ENCODE measurements at places on chromosomes 5 and 9.
A peak's percentile ranks its signal among the peaks of the same experiment; 100 is the strongest.

- no peak for DNase-seq
These were observed 13.0 kb downstream of the GLRX start for GRCh38 chr5:95809414-95809960.

DNA sequence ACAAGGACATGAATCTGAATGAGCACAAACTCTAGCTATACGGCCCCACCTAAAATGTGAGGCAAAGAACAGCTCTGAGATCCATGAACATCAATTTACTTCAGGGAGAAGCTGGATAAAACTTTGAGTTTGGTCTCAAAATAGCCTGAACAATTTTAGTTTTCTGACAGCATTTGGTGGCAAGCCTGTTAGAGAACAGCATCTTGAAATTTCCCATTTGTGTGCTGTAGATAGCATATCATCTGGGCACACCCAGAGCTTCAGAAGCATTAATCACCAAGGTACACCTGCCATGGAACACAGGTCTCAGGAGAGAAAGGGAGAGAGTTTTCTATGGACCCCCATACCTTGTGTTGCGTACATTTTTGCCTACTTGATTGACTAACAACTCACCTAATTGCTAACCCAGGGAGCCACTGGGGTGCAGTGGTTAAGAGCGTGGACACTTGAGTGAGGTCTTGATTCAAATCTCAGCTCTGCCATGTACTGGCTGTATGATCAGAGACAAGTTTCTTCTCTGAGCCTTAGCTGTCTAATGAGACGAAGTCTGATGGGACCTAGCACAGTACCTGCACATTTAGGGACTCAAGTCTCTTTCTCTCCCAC is 264.9 kb downstream of the PIK3R1 start:
- DNase-seq: no peak

DNA sequence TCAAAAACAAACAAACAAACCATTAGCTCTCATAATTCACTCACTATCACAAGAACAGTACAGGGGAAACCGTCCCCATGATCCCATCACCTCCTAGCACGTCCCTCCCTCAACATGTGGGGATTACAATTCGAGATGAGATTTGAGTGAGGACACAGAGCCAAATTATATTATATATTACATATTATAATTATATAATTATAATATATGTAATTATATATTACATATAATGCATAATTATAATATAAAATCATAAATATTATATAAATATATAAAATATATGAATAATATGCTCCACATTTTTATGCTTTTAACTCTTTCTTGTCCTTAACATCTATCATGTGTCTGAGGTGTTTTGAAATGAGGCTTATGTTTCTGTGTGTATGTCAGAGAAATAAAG is 3.4 kb upstream of the C9 start:
- no peak for DNase-seq

DNA sequence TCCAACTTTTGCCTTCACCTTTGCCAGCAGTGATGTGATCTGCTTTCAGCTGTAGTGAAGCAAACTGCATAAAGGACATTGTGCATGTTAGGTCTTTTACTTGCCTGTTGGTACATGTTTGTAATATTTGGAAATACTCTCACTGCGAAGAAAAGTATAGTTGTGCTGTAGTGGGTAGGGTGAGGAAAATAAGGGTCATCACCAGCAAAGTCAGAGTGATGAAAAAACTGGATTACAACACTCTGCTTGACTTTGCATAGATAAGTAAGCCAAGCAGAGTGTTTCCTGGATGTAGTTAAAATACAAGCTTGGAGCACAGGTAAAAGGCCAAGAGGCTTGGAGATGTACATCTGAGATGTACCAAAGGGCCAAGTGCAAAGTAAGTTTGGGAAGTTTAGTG is 16.7 kb downstream of the TGFBR1 start:
- no peak for DNase-seq

GRCh38 chr5:178249191-178249989 is 16.8 kb upstream of the PHYKPL start:
- no peak for DNase-seq

GRCh38 chr5:151251621-151252020 is 1.4 kb upstream of the GM2A start:
- no peak for DNase-seq

DNA sequence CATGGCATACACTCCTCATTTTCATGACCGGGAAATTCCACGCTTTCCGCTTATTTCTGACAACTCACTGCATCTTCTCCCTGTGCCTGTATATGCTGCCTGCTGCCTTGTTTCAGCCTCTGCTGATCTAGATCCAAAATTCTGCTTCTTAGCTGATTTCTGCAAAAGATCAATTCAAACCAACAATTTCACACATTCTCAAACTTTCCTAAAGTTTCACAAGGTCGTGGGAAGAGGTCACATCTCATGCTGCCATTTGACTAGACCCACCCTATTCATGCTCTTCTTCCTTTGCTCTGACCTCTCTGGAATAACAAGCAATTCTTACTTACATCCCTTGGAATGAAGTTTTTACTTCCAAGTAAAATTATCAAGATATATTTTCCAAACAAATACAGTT is 84.5 kb downstream of the TMEM167A start:
- DNase-seq: no peak

GRCh38 chr5:85500869-85501268 is 1116.2 kb upstream of the EDIL3 start:
- peak; percentile 32 for DNase-seq

DNA sequence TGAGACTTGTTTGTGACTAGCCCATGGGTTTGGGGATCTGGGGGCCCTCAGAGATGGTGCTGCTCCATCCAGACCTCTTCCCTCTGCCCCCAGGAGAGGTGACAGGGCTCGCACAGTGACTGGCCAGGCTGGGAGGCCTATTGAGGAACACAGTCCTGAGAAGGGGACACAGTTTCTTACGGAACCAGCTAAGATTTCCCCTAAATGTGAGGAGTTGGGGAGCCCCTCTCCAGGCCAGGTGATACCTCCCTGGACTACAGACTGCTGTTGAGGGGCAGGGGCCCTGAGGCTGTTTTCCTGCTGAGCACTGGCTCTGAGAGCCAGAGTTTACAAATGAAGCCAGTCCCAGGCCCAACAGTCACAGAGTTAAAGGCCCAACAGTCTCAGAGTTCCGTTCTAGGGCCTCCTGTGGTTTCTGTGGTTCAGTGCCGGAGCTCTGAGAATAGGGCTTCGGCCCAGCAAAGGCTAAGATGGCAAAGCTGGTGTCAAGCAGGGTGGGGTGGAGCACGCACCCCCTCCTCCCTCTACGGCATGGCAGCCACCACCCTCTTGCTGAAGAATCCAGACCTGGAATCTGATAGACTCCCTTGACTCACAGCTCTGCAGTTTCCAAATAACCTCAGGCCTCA is 1.1 kb upstream of the SEMA4D start:
- DNase-seq: no peak

DNA sequence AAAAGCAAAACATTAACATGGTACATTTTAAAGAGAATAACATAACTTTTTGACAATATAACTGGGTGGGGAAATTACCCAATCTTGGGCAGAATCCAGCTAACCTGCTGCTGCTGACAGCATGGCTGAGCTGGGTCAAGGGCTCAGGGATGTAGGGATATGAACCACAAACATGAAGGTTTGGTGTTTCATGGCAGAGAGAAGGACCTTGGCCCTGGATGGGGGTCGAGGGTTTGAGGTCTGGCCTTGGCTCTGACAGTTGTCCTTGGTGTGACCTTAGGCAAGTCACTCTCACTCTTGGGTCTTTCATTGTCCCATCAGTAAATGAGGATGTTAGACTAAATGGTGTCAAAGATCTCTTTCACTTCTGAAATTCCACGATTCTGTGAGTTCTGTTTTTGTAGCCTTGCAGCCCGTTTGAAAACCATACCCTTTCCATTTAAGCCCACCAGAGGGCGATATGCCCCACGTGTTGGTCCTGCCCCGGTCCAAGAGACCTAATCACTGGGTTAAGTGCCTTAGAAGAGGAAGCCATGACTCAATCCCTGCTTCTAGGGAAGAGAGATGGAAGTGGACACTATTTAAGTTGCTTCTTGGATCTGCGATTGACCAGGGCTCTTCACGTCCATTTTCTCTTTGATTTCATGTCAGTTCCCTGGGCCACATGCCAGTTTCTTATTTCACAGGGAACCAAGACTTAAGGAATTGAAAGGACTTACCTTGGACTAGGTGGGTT is 56.8 kb upstream of the TEX48 start:
- DNase-seq: peak; percentile 82

- DNase-seq: no peak
These were observed 34.2 kb downstream of the SUSD1 start for GRCh38 chr9:112140936-112141335.

DNA sequence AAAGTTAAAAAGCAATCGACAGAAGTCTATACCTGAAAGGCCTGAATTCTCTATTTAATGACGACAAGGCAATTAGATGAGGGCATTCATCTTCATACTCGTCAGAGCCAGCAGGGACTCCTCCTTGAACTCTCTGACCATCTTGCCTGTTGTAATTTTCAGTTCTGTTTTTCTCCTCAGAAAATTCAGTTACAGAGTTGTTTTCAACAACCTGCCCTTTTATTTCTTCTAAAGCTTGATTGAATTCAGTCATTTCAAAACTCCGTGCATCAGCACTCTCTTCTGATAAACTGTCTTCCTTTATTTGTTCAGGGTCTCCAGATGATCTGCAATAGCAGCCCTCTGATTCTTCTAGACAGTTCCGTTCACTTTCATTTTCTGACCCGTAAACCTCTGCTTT is 15.6 kb downstream of the RIOK2 start:
- DNase-seq: no peak

DNA sequence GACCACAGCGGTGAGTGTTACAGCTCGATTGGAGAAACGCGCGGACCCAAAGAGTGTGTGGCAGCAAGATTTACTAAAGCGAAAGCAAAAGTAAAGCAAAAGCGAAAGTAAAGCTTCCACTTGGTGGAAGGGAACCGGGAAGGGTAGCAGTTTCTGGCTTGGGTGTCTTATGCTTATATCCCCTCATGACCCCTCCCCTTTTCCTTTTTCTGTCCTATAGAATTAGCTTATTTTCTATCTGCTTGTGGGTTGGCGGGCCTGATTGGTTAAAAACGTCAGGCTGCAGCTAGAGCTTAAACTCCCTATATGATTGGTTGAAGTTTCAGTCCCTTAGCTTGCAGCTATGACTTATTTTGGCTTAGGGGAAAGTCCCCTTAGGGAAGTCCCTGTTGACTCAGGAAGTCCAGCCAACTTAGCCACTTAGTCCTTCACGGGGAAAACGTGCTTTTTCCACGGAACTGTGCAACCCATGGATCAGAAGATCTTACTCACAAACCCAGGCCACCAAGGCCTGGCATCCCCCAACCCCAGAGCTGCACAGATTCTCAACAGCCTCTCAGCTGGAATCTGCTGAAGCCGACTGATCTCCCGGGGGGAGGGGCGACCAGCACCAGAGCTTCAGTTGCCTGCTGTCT is 114.2 kb upstream of the ADAMTS16 start:
- peak; percentile 3 for DNase-seq
